ENCODE measurements at places on chromosomes 7 and 10.
A peak's percentile ranks its signal among the peaks of the same experiment; 100 is the strongest.

GRCh38 chr10:43110338-43111071 is 27.7 kb upstream of the CSGALNACT2 start:
- DNase-seq = peak; percentile 42

GRCh38 chr10:83144461-83144860 is 994.8 kb upstream of the GHITM start:
- DNase-seq = no peak

GRCh38 chr7:2260820-2261219 is 18.8 kb downstream of the NUDT1 start:
- no peak for DNase-seq

GRCh38 chr7:74306004-74306729 is 17.0 kb downstream of the CLIP2 start:
- DNase-seq = no peak

DNA sequence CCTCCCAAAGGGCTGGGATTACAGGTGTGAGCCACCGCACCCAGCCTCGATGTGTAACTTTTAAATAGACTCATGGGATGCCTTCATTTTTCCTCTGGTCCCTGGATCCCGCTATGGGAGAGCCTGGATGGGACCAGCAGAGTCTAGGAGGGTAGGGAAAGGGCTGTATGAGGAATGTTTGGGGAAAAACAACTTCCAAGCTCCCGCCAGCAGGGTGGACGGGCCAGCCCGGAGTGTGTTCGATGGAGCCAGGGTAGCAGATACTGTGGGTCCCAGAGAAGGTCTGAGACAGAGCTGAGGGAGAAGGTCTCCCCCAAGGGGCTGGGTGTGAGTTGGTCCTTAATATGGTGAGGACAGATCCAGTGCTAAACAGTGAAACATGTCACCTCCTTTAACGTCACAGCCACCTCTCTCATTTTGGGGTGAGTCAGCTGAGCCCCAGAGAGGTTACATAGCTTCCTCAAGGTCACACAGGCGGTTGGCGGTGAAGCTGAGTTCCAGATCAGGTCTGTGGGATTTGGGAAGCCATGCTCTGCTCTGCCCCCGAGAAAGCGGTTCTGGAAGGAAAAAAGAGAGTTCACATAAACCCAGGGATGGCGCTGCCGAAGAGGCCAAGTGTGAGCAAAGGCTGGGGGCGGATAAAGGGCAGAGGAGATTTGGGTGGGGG is 66.4 kb downstream of the MYL10 start:
- DNase-seq = no peak

Data from hindlimb muscle (tissue), 1 donor.